ENCODE measurements at places on chromosomes 16 and 17.

- no peak for ATAC-seq
Observed at GRCh38 chr16:88905563-88905962, 39.1 kb upstream of the PABPN1L start.

GRCh38 chr17:2949469-2950044 is 113.8 kb downstream of the OR1D5 start:
- no peak for ATAC-seq

- ATAC-seq, result peak; percentile 18
Observed at GRCh38 chr16:75304521-75305363, 53.3 kb upstream of the BCAR1 start.

GRCh38 chr16:57042157-57043111 is 49.9 kb upstream of the CPNE2 start:
- ATAC-seq, result no peak

- ATAC-seq, result no peak
Observed at GRCh38 chr17:21218101-21218500, 4.1 kb upstream of the TMEM11 start.

GRCh38 chr16:85553436-85554113 is 59.5 kb upstream of the GSE1 start:
- ATAC-seq, result peak; percentile 53

GRCh38 chr17:46072998-46073397 is 73.9 kb downstream of the STH start:
- peak; percentile 46 for ATAC-seq

Measured in gastroesophageal sphincter (tissue), 4 donors.